ENCODE measurements at places on chromosomes 11 and 22.

GRCh38 chr22:27987557-27987956 lies 68.5 kb upstream of the PITPNB start:
- DNase-seq, result no peak

DNA sequence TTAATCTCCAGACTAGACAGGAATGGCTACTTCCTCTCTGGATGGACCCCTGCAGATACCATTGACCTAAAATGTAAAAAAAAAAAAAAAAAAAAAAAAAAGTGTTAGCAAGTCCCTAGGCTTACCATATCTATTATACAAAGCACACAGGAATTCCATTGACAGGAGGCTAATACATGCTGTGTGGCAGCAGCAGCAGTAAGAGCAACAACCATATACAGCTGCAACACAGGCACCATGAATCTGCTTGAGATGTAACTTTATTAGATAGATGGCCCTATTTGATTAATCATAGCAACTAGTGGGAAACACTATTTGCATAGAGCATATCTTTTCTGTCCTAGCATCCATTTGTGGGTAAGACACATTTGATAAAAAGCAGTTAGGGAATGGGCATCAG lies 1447.1 kb downstream of the FAM181B start:
- no peak for DNase-seq

GRCh38 chr11:35390737-35391682 lies 28.3 kb downstream of the SLC1A2 start:
- no peak for DNase-seq

GRCh38 chr11:20049231-20049630 lies 111.0 kb downstream of the DBX1 start:
- no peak for DNase-seq

GRCh38 chr22:35921044-35921443 lies 107.6 kb downstream of the RBFOX2 start:
- no peak for DNase-seq

- DNase-seq, result no peak
Observed at GRCh38 chr22:29617922-29618629, 14.6 kb downstream of the NF2 start.

- DNase-seq, result no peak
Observed at GRCh38 chr11:10955616-10956015, 97.8 kb upstream of the ZBED5 start.

DNA sequence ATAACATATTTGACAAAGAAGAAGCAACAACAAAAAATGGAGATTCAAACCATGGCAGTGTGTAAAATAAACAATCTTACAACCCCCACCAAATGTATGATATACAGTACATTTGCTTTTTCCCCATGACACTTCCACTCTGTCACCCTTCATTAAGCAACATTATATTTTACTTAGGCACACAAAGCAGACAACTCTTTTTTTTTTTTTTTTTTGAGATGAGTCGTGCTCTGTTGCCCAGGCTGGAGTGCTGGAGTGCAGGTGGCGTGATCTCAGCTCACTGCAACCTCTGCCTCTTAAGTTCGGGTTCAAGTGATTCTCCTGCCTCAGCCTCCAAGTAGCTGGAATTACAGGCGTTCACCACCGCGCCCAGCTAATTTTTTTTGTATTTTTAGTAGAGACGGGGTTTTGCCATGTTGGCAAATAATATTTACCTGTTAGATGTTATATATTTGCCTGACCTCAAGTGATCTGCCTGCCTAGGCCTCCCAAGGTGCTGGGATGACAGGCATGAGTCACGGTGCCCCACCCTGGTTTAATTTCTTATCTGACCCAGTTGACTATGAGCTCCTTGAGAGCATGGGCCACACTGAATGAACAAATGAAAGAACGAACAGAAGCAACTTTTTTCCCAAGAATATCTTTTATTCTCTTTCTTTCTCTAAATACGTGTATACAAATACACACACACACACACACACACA lies 5.5 kb upstream of the PCF11 start:
- DNase-seq, result no peak

- DNase-seq, result no peak
Observed at GRCh38 chr11:130068546-130068985, 1.1 kb upstream of the APLP2 start.

- DNase-seq, result no peak
Observed at GRCh38 chr11:66720223-66720898, 8.7 kb downstream of the SPTBN2 start.

DNA sequence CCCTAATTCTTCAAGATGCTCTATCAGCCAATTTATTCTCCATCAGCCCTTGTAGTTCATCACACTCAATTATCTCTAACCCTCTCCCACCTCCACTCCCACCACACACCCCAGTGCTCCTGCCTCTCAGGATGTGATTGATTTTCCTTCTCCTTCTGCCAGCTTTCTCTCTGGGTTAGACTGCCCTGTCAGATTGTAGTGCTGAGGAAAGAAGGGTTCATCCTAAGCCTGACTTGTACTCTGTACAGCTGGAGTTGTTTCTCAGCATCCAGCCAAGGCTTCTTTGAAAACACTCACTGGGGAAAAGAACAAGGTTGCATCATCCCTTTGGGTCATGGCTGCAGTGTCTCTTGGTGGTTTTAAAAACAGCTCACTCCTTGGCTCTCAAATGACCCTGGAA lies 61.2 kb downstream of the CECR2 start:
- DNase-seq, result no peak

DNA sequence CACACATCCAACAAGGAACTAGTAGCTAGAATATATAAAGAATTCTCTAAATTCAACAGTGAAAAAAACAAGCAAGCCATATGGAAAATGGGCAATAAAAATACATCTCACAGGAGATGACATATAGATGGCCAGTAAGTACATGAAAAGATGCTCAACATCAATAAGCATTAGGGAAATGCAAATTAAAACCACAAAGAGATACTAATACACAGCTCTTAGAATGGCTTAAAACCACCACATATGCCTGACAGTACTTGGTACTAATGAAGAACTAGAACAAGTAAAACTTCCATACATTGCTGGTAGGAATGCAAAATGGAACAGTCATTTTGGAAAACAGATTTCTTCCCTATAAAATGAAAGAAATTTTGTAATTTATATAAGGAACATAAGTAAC lies 71.6 kb upstream of the GAB2 start:
- DNase-seq, result no peak

All from stimulated activated CD4-positive, alpha-beta T cell treated with anti-CD3 and anti-CD28 coated beads, Interleukin-1b, Interleukin-23, amount 100 ng/mL, for 1 hour (primary cell).